Activated CD8-positive, alpha-beta T cell treated with anti-CD3 and anti-CD28 coated beads, Interleukin-2, amount 10 ng/mL, durations not matched to agents 7 days and 5 days (primary cell): ENCODE measurements at places on chromosomes 5 and 9.

- no peaks in the 10 kb centered on the region for H3K36me3 ChIP-seq
- H3K4me3 ChIP-seq, result no peak overlapping the region
- no peaks in the 10 kb centered on the region for H3K4me1 ChIP-seq
These were observed 30.9 kb upstream of the SLC9A3 start for GRCh38 chr5:555058-555623.

DNA sequence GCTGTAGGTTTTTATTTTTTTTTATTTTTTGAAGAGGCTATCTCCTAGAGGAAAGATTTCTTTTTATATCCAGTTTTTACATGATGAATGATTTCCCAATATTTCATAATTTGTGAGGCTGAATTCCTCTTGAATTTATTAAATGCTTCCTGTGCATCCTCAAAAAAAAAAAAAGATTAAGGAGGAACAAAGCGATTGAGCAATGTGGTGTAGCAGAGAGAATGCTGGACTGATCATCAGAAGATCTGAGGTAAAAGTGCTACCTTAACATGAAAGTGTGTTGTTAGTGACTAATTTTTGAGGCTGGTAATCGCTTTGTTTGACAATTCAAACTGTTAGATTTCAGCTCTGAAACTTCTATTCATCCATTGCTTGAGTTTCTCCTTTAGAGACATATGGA lies 125.1 kb downstream of the ESM1 start:
- H3K4me1 ChIP-seq, result no peaks in the 10 kb centered on the region
- H3K27ac ChIP-seq, result no peak overlapping the region
- no peak overlapping the region for H3K4me3 ChIP-seq
- no peak for DNase-seq
- peaks cover 29% of the 10 kb centered on the region for H3K27me3 ChIP-seq

GRCh38 chr5:169988206-169988605 lies 7.9 kb upstream of the INSYN2B start:
- H3K27me3 ChIP-seq, result no peaks in the 10 kb centered on the region
- no peak for DNase-seq
- peaks cover 63% of the 10 kb centered on the region for H3K36me3 ChIP-seq
- no peak overlapping the region for H3K27ac ChIP-seq

GRCh38 chr5:9587135-9587534 lies 41.3 kb upstream of the SEMA5A start:
- H3K27ac ChIP-seq, result no peak overlapping the region
- H3K36me3 ChIP-seq, result no peaks in the 10 kb centered on the region
- no peaks in the 10 kb centered on the region for H3K4me1 ChIP-seq
- H3K4me3 ChIP-seq, result no peak overlapping the region

DNA sequence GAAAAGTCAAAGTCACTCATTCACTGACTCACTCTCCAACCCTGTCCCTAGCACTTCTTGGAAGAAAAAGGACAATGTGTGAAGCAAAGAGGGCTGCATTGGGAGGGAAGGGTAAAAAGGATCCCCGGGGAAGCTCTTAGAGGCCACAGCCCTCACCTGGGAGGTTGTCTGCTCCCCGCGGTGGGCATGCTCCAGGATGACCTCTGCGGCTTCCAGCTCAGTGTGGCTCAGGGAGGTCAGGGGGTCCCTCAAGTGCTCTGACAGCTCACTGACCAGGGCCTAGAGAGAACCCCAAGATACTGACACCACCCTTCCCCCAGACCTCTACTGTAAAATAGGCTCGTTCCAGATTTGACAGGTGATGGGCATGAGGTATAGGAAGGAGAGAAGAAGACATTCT lies 4.0 kb downstream of the FCHSD1 start:
- H3K4me3 ChIP-seq, result no peak overlapping the region
- no peaks in the 10 kb centered on the region for H3K27me3 ChIP-seq
- peaks cover 25% of the 10 kb centered on the region for H3K36me3 ChIP-seq
- H3K27ac ChIP-seq, result no peak overlapping the region
- no peak for DNase-seq

DNA sequence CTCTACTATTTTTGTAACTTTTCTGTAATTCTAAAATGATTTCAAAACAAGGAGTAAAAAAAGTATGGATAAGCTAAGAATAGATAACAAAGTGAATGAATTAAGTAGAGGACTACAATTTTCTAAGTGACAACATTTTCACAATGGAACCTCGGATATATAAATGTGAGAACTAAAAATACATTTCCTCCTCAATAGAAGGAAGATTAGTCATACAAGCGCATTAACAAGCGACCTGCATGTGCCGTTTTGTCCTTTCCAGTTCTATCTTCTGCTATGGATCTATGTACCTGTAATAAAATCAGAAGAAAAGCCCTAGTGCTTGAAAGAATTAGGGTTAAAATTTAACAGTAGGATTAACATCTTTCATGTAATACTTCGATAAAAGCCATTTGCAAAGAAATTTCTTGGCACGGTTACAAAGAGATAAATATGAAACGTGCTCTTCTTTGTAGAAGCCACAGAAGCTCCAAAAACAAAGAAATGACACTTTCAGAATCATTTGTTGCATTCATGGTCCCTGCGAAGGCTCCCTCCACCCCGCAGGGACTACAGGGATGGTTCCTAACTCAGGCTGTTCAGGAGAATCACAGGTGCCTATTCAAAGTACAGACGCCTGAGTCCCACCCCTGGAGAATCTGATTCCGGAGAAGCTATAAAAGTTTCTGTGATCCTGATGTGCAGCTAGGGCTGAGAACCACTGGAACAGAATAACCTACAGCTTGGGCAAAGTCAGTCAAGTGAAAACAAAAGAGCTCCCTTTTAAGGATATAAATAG lies 216.6 kb upstream of the EFNA5 start:
- peaks cover 17% of the 10 kb centered on the region for H3K4me1 ChIP-seq
- H3K4me3 ChIP-seq, result no peak overlapping the region
- H3K36me3 ChIP-seq, result no peaks in the 10 kb centered on the region
- H3K27me3 ChIP-seq, result no peaks in the 10 kb centered on the region
- no peak for DNase-seq

DNA sequence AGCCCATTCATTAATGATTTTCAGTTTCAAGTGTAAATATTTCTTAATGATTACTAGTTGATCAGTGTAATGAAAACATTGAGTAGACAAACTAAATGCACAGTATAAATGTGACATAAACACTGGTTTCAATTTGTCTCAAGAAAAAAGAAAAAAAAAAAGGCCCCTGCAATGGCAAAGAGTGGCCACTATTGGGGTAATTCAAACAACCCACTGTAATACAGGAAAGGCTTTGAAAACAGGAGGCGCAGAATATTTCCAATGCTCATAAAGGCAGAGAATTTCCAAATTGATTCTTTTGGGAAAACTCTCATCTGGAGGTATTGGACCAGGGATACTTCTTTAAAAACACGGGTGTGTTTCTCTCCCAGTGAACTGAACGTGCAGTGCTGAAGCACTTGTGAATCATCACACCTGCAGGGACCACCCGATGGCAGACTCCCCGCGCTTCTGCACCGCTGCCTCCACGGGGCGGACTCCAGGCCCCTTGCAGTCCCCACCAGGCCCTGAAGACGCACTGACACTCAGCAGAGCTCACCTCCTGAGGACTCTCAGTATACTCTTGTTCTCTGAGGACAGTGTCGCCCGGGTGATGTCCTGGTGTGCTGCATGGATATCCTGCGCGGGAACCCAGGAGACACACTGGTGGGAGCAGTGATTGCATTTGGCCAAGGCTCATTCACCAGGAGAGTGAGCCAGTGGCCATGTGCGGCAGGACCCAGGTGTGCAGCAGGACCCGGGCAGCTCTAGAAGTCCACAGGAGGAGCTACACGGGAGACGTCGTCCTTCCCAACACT lies 227.6 kb upstream of the IRX4 start:
- DNase-seq, result no peak
- H3K27ac ChIP-seq, result no peak overlapping the region
- H3K4me1 ChIP-seq, result no peaks in the 10 kb centered on the region
- H3K36me3 ChIP-seq, result no peaks in the 10 kb centered on the region
- no peak overlapping the region for H3K4me3 ChIP-seq

DNA sequence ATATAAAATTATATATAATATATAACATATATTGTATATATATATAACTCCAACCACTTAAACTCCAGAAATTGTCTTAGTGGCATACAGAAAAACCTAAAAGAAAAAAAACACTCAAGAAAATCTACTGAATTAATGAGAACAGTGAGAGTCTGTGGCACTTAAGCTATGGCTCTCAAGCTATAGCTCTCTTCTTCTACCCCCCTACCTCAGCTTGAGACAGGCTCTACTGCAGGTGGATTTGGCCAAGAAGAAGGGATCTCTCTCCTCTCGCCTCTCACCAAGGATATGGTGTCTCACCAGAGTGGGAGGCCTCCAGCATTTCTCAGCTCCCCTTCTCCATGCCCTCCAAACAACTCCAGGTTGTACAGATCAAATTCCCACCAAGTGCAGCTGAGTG lies 64.5 kb upstream of the DAB2 start:
- H3K36me3 ChIP-seq, result no peaks in the 10 kb centered on the region
- H3K27ac ChIP-seq, result no peak overlapping the region
- DNase-seq, result no peak
- no peaks in the 10 kb centered on the region for H3K4me1 ChIP-seq

DNA sequence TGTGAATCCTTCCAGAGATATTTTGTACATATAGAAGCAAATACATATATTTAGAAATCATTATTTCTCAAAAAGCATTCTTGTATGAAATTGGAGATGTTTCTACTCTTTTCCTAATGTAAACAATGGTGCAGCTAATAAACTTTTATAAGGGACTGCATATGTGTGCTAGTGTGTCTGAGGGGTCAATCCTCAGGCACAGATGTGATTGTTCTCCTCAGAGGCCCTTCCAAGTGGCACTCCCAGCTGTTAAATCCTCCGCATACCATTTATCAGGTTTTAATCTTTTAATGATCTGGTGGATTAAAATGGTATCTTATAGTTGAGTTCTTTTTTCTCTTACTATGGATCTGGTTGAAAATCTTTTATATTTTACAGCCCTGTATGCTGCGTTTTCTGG lies 5.6 kb upstream of the OMD start:
- no peak for DNase-seq
- no peaks in the 10 kb centered on the region for H3K4me1 ChIP-seq
- no peaks in the 10 kb centered on the region for H3K36me3 ChIP-seq
- no peak overlapping the region for H3K4me3 ChIP-seq
- no peak overlapping the region for H3K27ac ChIP-seq

- H3K27me3 ChIP-seq, result no peaks in the 10 kb centered on the region
- no peaks in the 10 kb centered on the region for H3K36me3 ChIP-seq
- no peak for DNase-seq
- peaks cover 36% of the 10 kb centered on the region for H3K4me1 ChIP-seq
These were observed 20.8 kb downstream of the PHF2 start for GRCh38 chr9:93597142-93597706.

- DNase-seq, result no peak
- H3K27me3 ChIP-seq, result peaks cover 47% of the 10 kb centered on the region
- H3K4me1 ChIP-seq, result peaks cover 5% of the 10 kb centered on the region
These were observed 572 bp downstream of the SCGB3A1 start for GRCh38 chr5:180590543-180591310.

- H3K27ac ChIP-seq, result no peak overlapping the region
- DNase-seq, result no peak
- H3K36me3 ChIP-seq, result peaks cover 16% of the 10 kb centered on the region
- peaks cover 4% of the 10 kb centered on the region for H3K4me1 ChIP-seq
- no peak overlapping the region for H3K4me3 ChIP-seq
These were observed 32.0 kb downstream of the CKMT2 start for GRCh38 chr5:81265101-81265500.

- H3K27ac ChIP-seq, result no peak overlapping the region
- peaks cover 13% of the 10 kb centered on the region for H3K36me3 ChIP-seq
- DNase-seq, result no peak
- H3K4me1 ChIP-seq, result peaks cover 45% of the 10 kb centered on the region
- no peak overlapping the region for H3K4me3 ChIP-seq
These were observed 23.9 kb downstream of the LARP1 start for GRCh38 chr5:154779105-154779504.

GRCh38 chr5:147901599-147902039 lies 4.7 kb downstream of the C5orf46 start:
- H3K4me3 ChIP-seq, result no peak overlapping the region
- H3K4me1 ChIP-seq, result no peaks in the 10 kb centered on the region
- no peaks in the 10 kb centered on the region for H3K36me3 ChIP-seq

DNA sequence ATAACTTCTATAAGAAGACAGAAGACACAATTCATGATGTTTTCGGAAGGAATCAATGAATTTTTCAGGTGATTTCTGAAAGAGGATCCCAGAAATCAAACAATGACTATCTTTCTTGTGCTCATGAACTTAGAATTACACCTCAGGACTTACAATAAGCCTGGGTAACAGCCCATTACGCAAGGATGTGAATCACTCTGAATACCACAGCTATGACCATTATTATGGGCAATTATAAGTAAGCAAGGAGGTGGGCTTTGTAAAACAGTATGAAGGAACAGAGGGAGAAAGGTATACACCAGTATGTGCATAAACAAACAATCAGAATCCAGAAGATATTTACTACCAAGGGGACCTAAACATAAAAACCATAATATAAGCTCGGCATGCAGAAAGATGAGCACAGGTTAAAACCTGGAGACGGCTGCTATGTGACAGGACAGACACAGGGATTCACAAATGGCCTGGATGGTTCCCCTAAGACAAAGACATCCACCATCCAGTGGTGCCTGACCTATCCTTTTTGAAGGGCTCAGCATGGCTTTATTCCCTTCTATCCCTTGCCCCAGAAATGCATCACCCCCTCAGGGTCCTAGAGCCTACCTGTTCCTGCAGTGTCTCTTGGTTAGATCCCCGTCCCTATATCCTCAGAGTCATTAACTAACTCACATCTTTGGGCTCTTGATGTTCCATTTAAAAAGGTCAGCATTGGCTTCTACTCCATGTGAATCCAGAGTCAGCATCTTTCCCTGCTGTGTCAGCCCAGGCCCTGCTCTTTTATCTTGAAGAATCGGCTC lies 21.8 kb upstream of the PPP2CA start:
- no peak overlapping the region for H3K4me3 ChIP-seq
- DNase-seq, result no peak
- peaks cover 4% of the 10 kb centered on the region for H3K27me3 ChIP-seq
- H3K36me3 ChIP-seq, result no peaks in the 10 kb centered on the region
- H3K27ac ChIP-seq, result no peak overlapping the region

GRCh38 chr9:127711226-127711701 lies 4.2 kb downstream of the PTRH1 start:
- H3K27me3 ChIP-seq, result peaks cover 2% of the 10 kb centered on the region
- no peak overlapping the region for H3K27ac ChIP-seq
- no peak overlapping the region for H3K4me3 ChIP-seq
- peaks cover 5% of the 10 kb centered on the region for H3K36me3 ChIP-seq

DNA sequence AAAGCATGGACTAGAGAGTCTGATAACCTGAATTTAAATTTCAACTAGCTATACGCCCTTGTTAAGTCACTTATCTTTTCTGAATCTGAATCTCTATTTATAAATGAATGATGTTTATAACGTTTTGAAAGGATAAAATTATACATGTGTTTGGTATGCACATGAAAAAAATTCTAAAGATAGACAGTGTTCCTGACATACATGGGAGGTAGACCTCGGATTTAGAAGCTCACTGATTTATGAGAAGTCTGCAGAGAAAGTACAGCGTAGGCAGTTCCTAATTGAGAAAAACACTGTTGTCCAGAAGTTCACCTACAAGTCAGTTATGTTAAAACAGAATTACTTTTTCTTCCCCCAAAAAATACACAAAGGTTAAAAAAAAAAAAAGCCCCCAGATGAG lies 26.6 kb downstream of the MPDZ start:
- H3K27ac ChIP-seq, result no peak overlapping the region
- no peak overlapping the region for H3K4me3 ChIP-seq
- DNase-seq, result no peak
- no peaks in the 10 kb centered on the region for H3K4me1 ChIP-seq
- H3K36me3 ChIP-seq, result no peaks in the 10 kb centered on the region

- H3K4me1 ChIP-seq, result no peaks in the 10 kb centered on the region
- H3K27me3 ChIP-seq, result peaks cover 9% of the 10 kb centered on the region
- no peak for DNase-seq
- H3K36me3 ChIP-seq, result no peaks in the 10 kb centered on the region
- no peak overlapping the region for H3K4me3 ChIP-seq
These were observed 223.4 kb downstream of the PARP8 start for GRCh38 chr5:50889790-50890189.
